ENCODE measurements at places on chromosomes 16 and 17.
A peak's percentile ranks its signal among the peaks of the same experiment; 100 is the strongest.

GRCh38 chr16:20675488-20676267, 21.8 kb downstream of the ACSM1 start:
- DNase-seq: no peak

DNA sequence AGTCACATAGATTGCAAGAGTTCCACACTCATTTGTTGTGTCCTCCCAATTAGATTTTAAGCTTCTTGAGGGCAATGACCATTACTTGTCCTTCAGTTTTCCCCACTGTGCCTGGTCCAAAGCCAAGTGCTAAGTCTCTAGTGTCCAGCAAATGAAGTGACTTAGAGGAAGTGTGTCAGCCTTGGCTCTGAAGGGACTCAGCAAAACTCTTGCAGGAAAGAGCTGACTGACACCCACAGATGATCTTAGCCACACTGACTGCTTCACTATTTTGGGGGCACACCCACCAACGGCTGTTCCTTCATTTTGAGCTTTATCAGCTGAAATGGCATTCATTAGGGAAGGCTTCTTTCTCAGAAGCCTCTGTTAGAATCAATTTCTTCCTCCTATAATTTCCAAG, 358.1 kb downstream of the UTP18 start:
- no peak for DNase-seq

DNA sequence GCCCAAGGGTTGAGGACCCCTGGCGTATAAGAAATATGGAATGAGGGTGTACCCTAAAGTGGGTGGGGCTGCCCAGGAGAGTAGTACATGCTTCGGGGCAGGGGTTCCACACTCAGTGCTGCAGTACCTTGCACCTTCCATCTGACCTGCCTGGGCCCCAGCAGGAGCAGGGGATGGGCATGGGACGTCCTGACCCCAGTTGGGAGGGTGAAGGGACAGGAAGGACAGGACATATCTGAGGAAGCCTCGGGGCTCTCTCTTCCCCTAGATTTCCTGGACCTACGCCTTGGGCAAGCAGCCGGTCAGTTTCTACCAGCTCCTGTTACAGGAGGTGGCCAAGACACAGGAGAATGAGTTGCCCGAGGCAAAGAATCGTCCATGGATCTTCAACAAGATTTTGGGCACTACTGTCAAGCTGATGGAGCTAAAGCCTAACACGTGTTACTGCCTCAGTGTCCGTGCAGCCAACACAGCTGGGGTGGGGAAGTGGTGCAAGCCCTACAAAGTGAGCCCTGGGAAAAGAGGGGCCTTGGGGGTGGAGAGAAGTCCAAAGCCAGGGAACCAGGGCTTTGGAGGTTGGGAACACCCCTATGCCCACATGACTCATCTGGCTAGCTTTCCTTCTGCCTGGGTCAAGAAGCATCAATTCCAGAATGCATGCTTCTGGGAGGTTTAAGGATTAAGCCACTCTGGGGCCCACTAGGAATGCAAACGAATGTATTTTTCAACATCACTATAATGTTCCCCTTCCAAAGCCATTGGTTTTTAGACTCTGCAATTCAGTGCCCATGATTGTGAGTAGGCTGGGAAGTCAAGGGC, 7.9 kb downstream of the FNDC8 start:
- no peak for DNase-seq

GRCh38 chr17:65515512-65515911, 45.9 kb downstream of the AXIN2 start:
- peak; percentile 33 for DNase-seq

DNA sequence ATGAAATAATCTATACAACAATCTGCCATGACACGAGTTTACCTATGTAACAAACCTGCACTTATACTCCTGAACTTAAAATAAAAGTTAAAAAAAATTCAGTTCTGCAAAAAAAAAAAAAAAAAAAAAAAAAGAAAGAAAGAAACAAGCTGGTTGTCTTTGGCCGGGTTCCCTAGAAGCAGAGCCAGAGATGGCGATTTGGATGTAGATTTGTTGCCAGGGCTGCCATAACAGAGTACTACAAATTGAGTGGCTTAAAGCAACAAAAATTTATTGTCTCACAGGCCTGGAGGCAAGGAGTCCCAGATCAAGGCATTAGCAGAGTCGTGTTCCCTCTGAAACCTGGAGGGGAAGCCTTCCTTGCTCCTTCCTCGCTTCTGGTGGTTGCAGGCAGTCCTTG, 20.4 kb downstream of the SYT17 start:
- DNase-seq: no peak

- no peak for DNase-seq
Measured at GRCh38 chr16:15866451-15866850, 9.6 kb upstream of the MYH11 start.

DNA sequence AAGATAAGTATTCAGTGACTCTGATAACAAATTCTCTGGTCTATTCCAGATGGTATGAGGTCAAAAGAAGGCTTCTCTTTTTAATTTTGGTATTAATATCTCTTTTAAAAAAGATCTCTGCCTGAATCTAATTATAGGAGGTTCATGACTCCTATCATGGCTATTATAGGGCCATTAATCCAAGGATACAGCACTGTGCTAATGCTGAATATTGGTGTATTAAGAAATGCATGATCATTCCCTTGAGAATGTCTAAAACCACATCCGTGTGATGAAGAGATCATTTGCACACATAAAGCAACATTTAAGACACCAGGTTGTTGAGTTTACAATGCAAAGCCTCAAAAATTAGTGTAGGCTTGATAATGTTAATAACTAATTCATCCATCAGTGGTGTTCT, 160.4 kb upstream of the MON1B start:
- DNase-seq: no peak

DNA sequence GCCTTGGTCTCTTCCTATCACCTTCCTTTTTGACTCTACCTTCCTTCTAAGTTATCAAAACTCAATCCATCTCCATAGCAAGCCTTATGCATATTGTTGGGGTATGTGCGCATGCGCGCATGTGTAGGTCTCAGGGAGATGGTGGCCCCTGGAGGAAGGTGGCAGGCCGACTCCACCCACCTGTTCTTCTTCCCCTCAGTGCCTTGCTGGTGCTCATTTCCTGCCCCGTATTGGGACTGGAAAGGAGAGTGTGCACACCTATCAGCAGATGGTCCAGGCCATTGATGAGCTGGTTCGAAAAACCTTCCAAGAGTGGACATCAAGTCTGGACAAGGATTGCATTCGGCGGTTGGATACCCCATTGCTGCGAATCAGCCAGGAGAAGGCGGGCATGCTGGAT, 25.2 kb downstream of the DNAH2 start:
- no peak for DNase-seq

DNA sequence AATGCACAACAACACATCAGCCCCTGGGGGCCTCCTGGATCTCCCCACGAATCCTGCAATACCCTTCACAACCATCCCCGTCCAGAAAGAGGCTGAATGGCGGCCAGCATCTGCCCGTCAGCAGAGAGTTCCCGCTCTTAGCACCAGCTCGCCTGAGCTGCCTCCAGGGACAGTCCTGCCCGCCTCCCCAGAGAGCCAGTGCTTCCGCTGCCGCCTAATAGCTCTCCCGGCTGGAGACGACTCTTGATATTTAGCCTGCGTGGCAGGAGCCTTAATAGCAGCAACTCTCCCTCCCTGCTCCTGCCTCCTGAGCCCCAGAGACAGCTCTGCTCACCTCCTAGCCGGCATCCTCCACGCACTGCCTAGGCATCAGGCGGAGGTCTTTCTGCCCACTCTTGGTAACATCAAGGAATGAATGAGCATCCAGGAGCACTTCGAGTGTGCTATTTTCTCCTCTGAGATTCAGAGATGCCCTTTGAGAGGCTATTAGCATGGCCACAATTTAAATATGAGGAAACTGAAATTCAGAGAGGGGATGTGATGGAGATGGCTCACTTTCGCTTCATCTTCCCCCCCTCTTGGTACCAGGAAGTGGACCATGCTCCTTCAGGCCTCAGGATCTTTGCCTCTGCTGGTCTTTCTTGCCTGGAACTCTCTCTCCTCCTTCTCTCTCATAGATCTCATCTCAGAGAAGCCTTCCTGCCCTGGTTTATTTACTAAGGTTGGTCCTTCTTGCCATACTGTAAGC, 67.9 kb downstream of the RAI1 start:
- DNase-seq: peak; percentile 77

GRCh38 chr16:5502467-5502869, 404.9 kb upstream of the EEF2KMT start:
- no peak for DNase-seq

- DNase-seq: no peak
Measured at GRCh38 chr16:68825427-68825826, 17.9 kb upstream of the TANGO6 start.

GRCh38 chr17:73170324-73170723, 5.5 kb downstream of the SSTR2 start:
- no peak for DNase-seq

- no peak for DNase-seq
Measured at GRCh38 chr17:11641521-11642275, 43.4 kb downstream of the DNAH9 start.

- DNase-seq: no peak
Measured at GRCh38 chr17:66747578-66748275, 87.2 kb upstream of the CACNG5 start.

DNA sequence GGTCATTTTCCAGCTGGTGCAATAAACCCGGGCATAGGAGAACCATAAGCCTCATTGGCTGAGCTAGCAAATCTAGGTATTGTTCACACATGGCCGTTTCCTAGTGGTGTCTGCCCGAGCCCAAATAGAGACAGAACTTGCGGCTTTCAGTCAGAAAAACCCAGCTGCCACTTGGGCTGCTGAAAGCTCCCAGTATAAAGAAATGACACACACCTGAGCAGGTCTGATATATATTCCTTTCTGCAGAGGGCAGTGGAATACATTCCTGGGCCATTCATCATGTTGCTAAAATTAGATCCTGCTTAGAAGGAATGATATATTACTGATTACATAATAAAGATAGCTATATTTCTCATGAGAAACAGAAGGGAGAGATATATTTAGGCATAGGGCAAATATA, 83.9 kb upstream of the IRX5 start:
- DNase-seq: no peak

GRCh38 chr17:82527898-82528297, 8.4 kb downstream of the FOXK2 start:
- no peak for DNase-seq

GRCh38 chr17:47742319-47743181, 9.5 kb downstream of the TBX21 start:
- DNase-seq: peak; percentile 94

DNA sequence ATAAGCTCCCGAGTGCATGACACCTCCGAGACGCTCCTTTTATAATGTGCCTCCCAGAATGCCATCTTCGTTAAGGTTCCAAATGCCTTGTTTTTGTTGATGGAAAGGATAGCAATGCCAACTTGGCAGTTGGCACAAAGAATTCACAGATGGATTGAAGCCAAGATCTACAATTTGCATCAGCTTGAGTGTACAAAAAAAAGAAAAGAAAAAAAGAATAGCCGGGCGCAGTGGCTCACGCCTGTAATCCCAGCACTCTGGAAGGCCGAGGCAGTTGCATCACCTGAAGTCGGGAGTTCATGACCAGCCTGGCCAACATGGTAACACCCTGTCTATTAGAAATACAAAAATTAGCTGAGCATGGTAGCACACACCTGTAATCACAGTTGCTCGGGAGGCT, 7.6 kb downstream of the TBC1D16 start:
- DNase-seq: no peak

DNA sequence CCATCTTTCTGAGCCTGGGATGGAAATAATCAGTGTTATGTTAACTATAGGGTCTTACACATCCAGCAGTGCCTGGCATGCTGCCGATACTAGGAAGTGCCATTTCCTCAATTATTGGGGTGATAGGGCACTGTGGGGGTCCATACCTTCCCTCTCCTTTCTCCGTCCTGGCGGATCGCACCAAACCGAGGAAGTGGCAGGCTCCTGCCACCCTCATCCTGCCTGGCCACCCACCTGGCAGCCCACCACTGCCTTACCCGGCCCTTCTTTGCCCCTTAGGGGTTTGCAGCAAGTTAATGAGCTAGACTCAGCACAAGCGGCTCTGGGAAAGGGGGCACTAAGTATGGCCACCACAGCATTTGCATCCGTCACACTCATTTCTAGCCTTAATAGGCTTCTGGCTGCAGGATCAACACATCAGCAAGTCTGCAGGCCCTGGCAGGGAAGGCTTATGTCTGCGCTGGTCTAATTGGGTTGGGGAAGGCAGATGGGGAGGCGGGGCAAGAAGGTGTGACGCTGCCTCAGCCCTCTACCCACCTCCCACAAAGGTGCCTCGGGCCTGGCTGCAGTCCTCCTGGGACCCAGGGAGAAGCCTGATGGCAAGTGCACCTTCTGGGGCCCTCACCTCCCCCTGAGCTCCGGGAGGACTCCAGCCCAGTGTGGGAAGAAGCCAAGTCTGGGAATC, 28.6 kb downstream of the DCAKD start:
- peak; percentile 97 for DNase-seq

All from D341Med (cell line).